ENCODE measurements at places on chromosomes 13 and 19.

DNA sequence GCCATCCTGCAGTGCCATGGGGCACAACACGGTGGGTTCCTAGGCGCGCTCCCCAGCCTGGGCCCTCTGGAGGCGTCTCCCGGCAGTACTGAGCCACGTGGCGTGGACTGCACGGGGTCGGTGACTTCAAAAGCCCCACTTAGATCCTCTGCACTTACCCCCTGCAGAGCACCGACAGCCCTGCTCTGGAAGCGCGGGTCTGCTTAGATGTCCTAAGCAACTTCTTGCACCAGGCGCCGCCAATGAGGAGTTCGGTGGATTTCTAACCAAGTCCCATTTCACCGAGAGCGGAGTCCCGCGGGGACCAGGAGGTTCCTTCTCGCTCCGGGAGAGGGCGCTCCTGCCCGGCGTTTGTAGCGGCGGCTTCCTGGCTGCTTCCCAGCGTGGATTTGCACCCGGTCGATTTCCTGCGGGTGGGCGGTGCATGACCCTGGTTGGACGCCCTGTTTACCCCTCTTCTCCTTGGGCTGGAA is 25.2 kb upstream of the ZNF845 start:
- DNase-seq: no peak

DNA sequence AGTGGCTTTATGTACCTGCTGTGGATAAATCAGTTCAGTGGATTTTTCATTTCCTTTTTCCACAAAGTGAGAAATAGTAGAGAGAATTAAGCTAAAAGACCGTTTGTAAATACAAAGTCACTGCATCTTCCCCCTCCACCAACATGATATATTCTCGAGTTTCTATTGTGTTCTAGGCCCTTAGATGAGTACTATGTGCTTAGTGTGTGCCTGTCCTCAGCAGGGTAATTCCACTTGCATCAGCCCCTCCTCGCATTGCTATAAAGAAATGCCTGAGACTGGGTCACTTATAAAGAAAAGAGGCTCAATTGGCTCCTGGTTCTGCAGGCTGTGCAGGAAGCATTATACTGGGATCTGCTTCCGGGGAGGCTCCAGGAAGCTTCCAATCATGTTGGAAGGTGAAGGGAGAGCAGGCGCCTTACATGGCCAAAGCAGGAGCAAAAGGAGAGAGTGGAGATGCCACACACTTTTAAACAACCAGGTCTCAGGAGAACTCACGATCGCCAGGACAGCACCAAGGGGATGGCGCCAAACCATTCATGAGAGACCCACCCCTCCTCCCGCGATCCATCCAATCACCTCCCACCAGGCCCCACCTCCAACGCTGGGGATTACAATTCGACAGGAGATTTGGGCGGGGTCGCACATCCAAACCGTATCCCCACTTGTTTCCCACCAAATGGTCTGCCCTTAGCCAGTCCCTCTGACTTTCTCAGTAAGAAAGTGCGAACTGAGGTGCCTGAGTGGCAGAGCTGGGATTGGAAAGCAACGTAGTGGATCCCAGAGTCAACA is 102.3 kb upstream of the ABCC4 start:
- DNase-seq: no peak

DNA sequence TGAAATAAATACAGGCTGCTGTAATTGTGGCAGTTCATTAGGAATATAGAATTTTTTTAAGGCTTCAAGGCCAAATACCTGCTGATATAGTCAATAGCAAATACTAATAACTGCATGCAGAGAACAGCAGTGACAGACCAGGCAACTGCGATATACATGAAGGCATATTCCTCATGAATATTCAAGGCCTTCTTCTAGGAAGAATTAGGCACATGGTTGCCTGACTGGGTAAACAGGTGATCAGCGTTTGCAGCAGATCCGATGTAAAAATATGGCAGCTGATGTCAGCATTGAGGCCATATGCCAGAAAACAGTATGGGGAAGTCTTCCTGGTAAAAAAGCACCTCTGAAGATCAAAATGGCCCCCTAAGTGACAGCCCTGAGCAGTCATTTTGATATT is 629.7 kb downstream of the UQCRFS1 start:
- DNase-seq: no peak

DNA sequence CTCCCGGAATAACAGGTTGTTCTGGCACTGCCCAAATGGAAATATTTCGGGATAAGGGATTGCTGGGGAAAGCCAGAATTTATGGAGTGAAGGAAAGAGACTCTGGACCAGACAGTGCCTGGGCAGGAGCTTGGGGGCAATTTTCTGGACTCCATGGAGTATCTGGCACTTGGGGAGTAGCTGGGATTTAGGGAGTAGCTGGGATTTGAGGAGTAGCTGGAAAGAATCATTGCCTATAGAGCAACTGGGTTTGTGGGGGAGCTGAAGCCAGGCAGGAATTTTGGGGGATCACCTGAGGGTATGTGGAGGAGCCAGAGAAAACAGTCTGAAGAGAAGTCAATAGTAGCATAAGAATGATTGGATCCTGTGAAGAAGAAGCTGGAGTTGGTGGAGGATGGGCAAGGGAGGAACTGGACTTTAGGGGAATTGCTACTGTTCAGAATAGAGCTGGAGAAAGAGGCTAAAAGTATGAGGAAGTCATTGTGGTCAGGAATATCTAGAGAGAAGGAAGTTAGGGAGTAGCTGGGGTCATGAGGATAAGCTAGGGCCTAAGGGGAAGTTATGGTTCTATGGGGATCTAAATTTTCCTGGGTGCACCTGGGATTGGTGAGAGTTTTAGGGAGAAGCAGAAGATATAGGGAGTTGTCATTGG is 14.8 kb downstream of the FSD1 start:
- DNase-seq: no peak

DNA sequence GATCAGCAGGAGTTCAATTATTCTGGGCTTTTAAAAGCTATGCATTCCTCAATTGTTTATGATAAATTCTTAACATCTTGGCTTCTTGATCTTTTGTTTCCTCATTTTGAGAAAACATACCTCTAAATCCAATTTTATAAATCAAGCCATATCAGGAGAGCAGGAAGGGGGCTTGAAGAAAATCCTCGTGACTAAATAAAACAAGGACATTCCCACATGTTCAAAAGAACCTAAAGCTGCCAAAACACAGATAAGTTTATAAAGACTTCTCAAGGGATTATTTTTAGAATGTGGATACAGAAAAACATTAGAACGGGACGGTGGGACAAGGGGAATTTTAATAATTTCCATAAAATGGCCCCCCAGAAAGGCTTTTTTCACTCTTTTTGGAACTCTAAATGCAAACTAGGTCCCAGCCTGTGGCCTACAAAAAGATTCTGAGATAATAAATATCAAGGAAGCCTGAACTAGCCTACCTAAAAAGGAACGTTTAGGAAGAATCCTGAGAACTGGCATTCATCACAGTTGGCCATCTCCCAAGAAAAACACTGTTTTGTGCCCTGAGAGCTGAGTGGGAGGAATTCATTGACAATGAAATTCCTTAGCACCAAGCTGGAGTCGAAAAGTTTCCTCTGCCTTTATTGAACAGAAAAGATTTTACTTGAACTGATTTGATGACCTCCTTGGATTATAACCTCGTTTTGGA is 30.1 kb downstream of the ZAR1L start:
- DNase-seq: no peak
